ENCODE measurements at places on chromosomes 1 and 21. TPM values are rescaled to one million over a fixed set of nuclear protein-coding genes. Genes with fewer than 3 reads are reported as not detected.

GRCh38 chr1:147527941-147528936 is 13.1 kb upstream of the BCL9 start:
- H3K4me1 ChIP-seq, result no peaks in the 10 kb centered on the region
- H3K27me3 ChIP-seq, result no peaks in the 10 kb centered on the region
- H3K27ac ChIP-seq, result no peak overlapping the region
- H3K4me3 ChIP-seq, result no peak overlapping the region
- H3K36me3 ChIP-seq, result no peaks in the 10 kb centered on the region
- no peak for DNase-seq

- no peak for DNase-seq
- H3K36me3 ChIP-seq, result no peaks in the 10 kb centered on the region
- no peak overlapping the region for H3K27ac ChIP-seq
- H3K27me3 ChIP-seq, result no peaks in the 10 kb centered on the region
- no peaks in the 10 kb centered on the region for H3K4me1 ChIP-seq
- no peak overlapping the region for H3K4me3 ChIP-seq
Observed at GRCh38 chr1:212975111-212975918, 25.0 kb downstream of the VASH2 start.

DNA sequence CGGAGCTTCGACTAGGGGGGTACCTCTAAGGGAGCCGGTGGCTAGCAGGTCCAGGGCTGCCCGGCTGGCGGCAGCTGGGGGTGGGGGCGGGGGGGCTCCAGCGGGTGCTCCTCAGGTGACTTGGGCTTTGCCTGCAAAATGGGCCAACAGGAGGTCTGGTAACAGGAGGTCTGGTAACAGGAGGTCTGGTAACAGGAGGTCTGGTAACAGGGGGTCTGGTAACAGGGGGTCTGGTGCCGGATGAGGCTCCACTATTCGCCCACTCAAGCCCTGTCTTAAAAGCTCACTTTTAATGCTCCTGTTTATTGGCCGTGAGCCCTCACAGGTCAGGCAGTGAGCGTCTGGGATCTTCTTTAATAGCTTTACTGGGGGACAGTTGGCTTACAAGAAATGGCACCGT is 40.4 kb upstream of the ACTRT2 start:
- no peak for DNase-seq
- no peak overlapping the region for H3K27ac ChIP-seq
- H3K4me3 ChIP-seq, result no peak overlapping the region

GRCh38 chr21:42079939-42080787 is 9.0 kb downstream of the UMODL1 start:
- no peaks in the 10 kb centered on the region for H3K4me1 ChIP-seq
- no peaks in the 10 kb centered on the region for H3K36me3 ChIP-seq
- H3K27ac ChIP-seq, result no peak overlapping the region
- no peaks in the 10 kb centered on the region for H3K27me3 ChIP-seq

DNA sequence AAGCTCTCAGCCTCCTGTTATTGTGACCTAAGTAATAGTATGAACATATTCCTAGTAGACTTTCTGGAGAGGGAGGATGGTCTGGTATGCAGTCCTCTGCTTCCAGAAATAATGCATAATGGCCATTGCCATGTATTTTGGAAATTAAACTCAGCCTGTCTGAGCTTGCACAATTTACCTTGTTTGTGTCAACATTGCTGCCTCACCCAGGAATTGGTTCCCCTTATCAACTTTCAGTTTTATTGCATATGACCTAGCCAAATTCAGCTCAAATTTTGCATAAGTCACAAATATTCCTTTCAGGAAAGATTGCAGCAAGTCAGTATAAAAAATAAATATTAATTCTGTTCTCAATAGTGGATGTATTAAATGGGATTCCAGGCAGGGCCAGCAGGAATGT is 101.9 kb upstream of the SLC5A9 start:
- no peaks in the 10 kb centered on the region for H3K36me3 ChIP-seq
- no peak overlapping the region for H3K27ac ChIP-seq

DNA sequence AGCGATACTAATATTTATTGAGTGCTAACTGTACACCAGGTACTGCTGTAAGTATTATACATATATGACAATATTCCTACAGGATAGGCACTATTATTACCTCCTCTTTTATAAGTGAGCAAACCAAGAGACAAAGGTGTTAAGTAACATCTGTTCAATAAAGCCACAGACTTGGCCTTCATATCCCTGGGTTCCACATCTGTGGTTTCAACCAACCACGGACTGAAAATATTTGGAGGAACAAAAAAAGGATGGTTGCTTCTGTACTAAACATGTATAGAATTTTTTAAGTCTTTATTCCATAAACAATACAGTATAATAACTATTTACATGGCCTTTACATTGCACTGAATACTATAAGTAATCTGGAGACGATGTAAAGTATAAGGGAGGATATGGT is 95.1 kb downstream of the RERE start:
- no peaks in the 10 kb centered on the region for H3K36me3 ChIP-seq
- no peak overlapping the region for H3K27ac ChIP-seq
- H3K4me3 ChIP-seq, result no peak overlapping the region
- no peak for DNase-seq
- H3K4me1 ChIP-seq, result peaks cover 10% of the 10 kb centered on the region

DNA sequence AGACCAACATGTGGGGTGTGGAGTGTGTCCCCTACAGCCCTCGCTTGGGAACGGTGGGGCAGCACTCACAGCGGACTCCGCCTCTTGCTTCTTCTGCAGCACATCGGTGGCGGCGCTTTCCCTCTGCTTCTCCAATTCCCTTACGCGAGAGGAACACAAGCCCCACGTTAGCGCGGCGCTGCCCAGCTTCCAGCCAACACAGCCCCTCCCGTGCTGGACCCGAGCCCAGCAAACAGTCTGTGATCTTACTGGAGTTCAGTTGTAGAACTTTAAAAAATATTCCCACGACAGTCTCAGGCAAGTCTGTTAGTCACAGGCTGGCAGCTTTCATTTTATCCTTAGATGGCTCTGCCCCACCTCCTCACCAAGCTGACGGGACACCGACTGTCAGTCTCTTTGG is 13.6 kb downstream of the THAP3 start:
- H3K36me3 ChIP-seq, result peaks cover 56% of the 10 kb centered on the region
- peak; percentile 82 for DNase-seq
- no peak overlapping the region for H3K4me3 ChIP-seq
- H3K4me1 ChIP-seq, result no peaks in the 10 kb centered on the region

DNA sequence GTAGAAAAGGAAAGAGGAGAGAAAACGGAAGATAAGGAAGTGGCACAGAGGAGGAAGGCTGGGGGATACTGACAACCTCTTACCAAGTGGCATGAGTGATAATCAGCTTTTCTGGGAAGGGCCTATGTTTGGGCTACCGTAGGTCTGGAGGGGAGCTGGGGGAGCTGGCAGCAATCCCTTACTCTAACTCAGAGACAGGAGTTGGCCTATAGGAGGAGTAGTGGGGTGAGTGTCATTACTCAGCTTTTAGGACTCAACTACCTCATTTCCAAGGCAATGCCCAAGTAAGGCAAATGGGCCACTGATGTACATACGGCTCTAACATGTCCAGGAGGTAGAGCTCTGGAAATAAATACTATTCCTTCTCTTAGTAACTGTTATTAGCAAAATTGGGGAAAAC is 48.7 kb upstream of the DMRTA2 start:
- H3K36me3 ChIP-seq, result peaks cover 19% of the 10 kb centered on the region
- H3K4me1 ChIP-seq, result no peaks in the 10 kb centered on the region

The SHE gene
- 25.8 TPM for total RNA-seq

The NEGR1 gene
- 4.6 TPM for total RNA-seq

The COL6A2 gene
- total RNA-seq, result 151 TPM

The KRTAP21-2 gene
- not detected for total RNA-seq
